ENCODE measurements at places on chromosomes 11 and 22.

- no peak for DNase-seq
Observed at GRCh38 chr22:50610041-50610451, 9.5 kb downstream of the MAPK8IP2 start.

GRCh38 chr22:39364714-39365491 lies 15.1 kb downstream of the SYNGR1 start:
- no peak for DNase-seq

DNA sequence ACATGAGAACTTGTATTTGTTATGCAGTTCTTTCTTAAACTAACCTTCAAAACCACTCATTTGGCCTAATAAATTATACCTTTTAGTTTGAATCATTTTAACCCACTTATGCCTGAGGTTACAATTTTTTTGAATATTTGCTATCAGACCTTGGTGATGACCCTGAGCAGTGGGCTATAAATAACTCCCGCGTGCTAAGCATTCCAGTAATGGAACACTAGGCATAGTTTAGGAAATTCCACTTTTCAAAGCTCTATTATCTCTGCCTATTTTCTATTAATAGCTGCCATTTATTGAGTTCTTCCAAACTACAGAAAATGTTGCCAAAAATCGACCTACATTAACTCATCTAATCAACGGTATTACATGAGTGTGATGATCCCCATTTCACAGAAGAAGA lies 993.4 kb upstream of the FAT3 start:
- no peak for DNase-seq

DNA sequence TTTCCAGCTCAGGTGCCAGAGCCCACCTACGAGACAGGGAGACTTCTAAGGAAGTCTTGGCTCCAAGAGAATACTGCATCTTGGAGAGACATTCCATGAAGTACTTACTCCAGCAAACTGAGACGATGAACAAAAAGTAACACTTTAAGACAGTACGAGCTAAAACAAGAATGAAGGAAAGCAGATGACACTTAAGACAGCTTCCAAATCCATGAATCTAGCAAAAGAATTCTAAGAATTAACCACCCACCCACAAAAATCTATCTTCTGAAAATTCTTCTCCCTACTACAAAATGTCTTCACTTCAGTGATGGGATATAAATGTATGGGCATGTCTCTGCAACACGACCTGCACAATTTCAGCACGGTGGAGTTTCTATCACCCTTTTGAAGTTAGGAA lies 132.9 kb downstream of the C11orf58 start:
- DNase-seq = no peak

GRCh38 chr11:65779669-65779918 lies 1.2 kb downstream of the AP5B1 start:
- DNase-seq = no peak

DNA sequence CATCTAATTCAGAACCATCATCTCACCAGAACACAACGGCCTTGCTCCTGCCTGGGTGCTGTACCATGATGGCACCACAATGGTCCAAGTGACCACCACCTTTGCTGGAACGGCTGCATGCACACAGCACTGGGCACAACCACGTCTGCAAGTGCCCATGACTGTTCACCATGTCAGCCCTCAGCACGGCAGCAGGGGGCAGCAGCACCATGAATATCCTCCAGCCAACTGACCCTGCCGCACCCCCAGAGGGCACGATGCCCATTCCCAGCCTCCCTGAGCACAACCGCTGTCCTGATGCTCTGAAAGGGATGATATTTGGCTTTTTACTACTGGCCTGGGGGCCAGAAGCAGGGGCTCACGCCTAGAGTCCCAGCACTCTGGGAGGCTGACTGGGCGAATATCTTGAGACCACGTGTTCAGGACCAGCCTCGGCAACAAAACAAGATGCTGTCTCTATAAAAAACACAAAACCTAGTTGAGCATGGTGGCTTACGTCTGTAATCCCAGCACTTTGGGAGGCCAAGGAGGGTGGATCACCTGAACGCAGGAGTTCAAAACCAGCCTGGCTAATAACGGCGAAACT lies 25.7 kb downstream of the DRD4 start:
- peak; percentile 88 for DNase-seq

DNA sequence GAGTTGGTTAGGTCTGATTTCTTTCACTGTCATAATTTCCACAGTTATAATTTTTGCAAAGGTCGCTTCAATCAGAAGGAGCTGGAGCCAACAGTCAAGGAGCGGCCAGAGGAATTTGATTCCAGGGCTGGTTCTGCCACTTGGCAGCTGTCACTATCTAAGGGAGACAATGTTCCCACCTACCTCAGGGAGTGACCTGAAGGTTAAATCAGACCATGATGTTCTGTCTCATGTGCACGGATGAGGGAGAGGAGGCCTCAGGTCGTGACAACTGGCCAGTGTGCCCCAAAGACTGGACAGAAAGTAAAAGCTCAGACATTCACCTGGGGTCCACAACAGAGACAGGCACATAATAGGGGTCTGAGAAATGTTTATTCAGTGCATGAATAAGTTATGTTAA lies 7.6 kb downstream of the MRGPRD start:
- DNase-seq = no peak

DNA sequence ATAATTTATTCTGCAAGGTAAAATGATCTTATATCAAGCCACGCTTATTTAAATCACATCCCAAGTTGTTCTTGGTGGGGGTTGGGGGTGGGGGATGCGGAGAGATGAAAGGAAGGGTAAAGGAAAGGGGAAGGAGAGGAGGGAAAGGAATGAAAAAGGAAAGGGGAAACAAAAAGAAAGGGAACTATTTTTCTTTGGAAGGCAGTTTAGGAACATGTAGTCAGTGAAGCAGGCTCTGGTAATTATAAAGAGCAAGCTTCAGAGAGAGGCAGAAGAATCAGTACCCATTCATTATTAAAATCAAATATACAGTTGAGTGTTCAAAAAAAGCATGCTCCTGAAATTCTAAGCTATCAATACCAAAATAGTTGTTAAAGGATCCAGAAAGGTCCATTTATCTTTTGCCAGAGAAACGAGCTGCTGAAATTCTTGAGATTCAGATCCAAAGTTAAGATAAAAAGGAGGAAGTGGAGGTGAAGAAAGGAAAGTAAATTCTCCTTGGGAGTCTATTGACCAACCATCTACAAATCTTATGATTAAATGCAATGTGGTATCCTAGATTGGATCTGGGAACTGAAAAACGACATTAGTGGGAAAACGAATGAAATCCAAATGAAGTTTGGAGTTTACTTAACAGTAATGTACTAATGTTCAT lies 107.4 kb downstream of the SGSM3 start:
- no peak for DNase-seq

- peak; percentile 95 for DNase-seq
Observed at GRCh38 chr11:126113515-126113957, 50.9 kb upstream of the CDON start.

- DNase-seq = no peak
Observed at GRCh38 chr11:70711911-70712185, 313.5 kb downstream of the CTTN start.

- no peak for DNase-seq
Observed at GRCh38 chr22:26904483-26904882, 247.1 kb downstream of the MIAT start.

DNA sequence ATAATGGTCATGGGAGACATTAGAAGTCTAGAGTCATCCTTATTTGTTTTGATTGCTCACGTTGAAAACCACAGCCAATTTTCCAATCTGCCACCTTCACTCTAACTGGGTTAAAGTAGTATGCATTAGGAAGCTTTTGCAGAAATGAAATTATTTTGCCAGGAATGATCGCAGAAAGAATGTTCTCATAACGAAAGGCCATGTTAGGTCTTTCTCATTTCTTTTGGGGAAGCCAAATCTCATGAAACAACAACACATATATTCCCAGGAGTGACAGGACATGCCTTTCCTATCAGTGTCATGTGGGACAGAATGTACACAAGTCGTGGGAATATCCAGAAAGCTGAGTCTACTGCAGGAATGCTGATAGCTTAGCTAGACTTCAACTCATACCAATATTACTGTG lies 386.3 kb downstream of the AASDHPPT start:
- DNase-seq = no peak

GRCh38 chr11:122337704-122338103 lies 221.7 kb upstream of the BLID start:
- DNase-seq = no peak

- DNase-seq = no peak
Observed at GRCh38 chr22:41822317-41823057, 10.4 kb upstream of the SREBF2 start.

DNA sequence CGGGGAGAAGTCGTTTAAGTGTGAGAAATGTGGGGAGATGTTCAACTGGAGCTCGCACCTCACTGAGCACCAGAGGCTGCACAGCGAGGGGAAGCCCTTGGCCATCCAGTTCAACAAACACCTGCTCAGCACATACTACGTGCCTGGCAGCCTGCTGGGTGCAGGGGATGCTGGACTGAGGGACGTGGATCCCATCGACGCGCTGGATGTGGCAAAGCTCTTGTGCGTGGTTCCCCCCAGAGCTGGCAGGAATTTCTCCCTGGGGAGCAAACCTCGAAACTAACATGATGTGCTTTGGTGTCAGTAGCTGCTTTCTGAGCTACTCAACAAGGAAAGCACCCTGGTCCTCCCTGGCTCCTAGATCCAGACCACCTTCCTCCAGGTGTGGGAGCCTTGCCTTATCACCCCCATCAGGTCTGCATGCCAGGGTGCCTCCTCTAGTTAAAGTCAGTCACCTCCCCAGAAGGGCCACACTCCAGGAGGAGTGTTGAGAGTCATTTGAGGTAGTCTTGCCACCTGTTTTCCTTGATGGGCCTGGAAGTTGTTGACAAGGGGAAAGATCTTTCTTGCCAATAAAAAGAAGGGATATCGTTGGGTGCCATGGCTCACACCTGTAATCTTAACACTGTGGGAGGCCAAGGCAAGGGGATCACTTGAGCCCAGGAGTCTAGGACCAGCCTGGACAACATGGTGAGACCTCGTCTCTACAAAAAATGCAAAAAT lies 12.9 kb downstream of the ZNF74 start:
- no peak for DNase-seq

- DNase-seq = peak; percentile 69
Observed at GRCh38 chr11:85941380-85941973, 86.3 kb downstream of the CCDC83 start.

DNA sequence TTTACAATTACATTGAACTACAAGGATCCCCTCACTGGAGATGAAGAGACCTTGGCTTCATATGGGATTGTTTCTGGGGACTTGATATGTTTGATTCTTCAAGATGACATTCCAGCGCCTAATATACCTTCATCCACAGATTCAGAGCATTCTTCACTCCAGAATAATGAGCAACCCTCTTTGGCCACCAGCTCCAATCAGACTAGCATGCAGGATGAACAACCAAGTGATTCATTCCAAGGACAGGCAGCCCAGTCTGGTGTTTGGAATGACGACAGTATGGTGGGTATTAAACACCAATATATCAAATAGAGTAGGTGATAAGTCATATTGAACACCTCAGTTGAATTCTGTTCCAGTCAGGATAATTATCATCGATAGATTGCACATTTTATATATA lies 4.4 kb downstream of the FBXO7 start:
- no peak for DNase-seq

GRCh38 chr11:96307776-96308140 lies 35.2 kb downstream of the MAML2 start:
- no peak for DNase-seq

Data from aorta (tissue), 5 donors.